Endodermal cell (in vitro differentiated cells): ENCODE measurements at places on chromosomes 5 and 9.

DNA sequence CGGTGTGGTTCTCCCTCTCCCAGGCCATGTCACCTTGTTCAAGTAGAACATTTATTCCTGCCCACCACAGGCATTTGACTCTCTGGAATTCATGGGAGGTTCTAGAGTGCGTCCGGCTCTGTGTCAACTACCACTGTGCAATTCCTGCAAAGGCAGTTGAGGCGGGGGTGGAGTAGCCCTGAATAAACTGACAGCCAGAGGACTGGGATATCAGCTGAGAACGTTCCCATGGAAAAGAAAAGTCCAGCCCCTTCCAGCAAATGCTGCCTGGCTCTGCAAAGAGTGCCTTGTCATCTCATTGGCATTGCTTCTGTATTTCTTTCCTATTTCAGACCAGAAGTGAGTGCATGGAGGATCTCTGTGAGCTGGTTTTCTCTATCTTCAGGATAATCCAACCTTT lies 18.9 kb upstream of the MEGF9 start:
- no peak for DNase-seq

- no peak for DNase-seq
Observed at GRCh38 chr9:121350993-121351561, 19.0 kb downstream of the STOM start.

DNA sequence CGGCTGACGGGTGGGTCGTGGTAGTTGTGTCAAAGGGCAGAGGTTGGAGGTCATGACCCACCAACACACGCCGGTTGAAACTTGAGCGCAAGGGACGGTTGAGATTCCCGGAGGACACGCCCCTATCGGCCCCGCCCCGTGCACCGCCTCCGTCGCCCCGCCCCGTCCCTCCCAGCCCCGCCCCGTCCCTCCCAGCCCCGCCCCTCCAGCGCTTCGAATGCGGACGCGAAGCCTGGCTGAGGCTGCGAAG lies 226 bp upstream of the RANBP17 start:
- DNase-seq: peak; percentile 95

DNA sequence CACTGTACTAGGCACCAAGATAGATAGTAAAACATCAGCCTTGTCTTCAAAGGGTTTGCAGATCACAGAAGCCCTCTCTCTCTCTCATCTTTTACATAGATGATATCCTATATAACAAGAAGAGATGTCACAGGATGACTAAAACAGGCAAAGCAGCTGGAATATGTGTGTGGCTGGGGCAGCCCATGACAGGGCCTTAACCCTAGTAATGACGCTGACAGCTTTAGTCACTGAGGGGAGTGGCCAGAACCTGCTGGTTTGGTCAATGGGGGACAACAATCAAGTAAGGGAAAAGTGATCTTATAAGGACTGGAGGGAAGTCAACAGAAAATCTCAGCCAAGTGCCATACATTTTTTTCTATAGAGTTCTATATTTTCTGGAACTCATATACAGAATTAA lies 41.9 kb upstream of the RIC1 start:
- DNase-seq: no peak

GRCh38 chr5:171363846-171364245 lies 23.8 kb upstream of the NPM1 start:
- no peak for DNase-seq

DNA sequence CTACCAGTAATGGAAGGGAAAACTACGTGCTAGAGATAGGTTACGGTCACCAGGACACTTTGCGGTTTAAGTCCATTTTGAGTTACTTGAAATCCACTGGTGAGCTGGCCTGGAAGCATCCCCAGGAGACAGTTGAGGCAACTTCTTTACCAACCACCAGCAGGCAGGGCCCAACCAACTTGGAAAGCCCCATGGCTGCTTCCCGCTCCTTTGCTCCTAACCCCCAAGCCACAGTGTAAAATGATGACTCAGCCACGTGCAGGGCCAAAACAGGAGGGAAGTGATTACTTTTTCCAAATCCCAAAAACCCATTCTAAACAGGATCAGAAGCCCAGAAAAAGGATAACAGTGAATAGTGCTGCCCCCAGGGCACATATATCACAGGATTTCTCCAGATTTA lies 87.4 kb downstream of the PAX5 start:
- DNase-seq: peak; percentile 35

DNA sequence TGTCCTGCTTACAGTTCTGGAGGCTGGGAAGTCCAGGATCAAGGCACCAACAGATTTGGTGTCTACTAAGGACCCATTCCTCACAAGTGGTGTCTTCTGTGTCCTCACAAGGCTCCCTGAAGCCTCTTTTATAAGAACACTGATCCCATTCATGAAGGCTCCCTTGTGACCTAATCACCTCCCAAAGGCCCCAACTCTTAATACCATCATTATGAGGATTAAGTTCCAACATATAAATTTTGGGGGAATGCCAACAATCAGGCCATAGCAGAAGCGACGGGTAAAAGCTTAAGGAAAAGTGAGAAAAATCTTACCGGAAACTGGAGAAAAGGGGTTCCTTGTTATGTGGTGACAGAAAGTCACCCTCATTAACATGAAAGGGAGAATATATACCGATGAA lies 11.2 kb downstream of the CTNNAL1 start:
- no peak for DNase-seq

GRCh38 chr5:133981714-133982113 lies 13.3 kb upstream of the C5orf15 start:
- no peak for DNase-seq

DNA sequence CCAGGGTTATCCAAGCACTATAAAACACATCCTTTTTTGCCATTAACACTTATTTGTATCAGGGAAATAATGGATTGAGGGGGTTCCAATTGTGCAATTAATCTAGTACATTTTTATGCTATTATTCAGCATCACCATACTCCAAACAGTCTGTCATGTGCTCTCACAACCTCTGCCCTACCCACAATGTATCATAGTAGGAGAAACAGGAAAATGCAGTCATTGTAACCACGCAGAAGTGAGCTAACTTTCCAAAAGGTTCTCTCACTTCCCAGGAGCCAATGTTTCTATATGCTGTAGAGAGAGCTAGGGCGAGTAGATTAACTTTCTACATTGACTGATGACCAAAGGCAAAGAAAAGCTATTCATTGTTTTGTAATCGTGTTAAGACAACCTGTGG lies 29.8 kb downstream of the DAB2 start:
- DNase-seq: no peak

DNA sequence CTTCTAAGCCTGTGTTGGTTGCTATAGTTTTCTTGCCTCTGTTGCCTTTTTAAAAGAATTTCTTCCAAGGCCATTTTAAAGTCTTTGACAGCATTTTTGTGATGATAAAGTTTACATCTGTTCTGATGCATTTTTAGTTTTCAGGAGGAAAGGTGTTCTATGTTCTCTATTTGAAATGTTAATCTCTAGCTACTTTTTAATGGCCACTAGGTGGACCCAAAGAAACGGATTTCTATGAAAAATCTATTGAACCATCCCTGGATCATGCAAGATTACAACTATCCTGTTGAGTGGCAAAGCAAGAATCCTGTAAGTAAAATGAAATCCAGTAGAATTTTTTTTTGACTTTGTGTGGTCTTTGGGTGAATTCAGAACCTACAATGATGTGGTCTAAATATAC lies 60.2 kb downstream of the MELK start:
- DNase-seq: no peak

- DNase-seq: no peak
Observed at GRCh38 chr5:2096887-2097505, 214.3 kb upstream of the IRX4 start.

DNA sequence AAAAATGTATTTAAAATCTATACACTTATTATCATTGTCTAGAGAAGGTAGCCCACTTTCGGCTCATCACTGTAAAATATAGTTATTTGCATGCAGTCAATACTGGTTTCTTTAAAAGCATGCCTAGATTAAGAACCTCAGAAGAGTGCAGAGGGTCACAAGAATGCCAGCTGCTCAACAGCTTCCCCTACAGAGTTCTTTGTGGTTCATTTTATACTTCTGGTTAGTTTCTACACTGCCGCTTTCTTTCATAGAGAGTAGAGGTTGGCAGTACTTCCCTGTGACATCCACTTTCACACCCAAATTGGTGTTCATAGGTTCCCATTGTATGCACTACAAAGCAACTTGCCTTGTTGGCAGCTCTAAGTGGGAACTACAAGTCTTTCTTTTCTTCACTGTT lies 137.3 kb downstream of the KIAA0825 start:
- no peak for DNase-seq

GRCh38 chr9:68802525-68803015 lies 97.5 kb downstream of the PIP5K1B start:
- DNase-seq: no peak

DNA sequence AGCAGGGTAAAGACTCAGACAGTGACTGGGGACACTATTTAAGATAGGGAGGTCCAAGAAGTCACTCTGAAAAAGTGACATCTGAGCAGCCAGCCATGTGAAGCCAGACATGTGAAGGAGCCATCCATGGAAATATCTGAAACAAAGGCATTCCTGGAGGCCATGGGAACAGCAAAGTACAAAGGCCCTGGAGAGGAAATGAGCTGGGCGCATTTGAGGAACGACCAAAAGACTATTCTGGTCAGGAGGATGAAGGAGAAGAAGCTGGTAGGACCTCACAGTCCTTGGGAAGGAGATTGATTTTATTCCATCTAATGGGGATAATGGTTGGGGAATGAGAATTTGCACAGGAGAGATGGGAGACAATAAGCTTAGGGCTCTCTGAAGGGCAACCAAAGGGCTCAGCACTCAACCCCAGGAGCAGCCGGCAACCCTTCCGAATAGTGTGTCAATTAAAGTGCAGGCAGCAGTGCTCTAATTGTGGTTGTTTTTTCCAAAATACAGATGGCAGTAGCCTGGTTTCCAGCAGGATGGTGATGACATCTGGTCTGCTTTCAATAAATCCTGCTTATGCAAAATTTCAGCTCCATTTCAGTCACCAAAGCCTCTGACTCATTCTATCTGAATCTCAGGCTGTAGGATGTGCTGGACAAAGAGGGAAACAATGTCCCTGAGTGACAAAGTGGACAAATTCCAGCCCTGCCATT lies 26.7 kb downstream of the FOXI1 start:
- no peak for DNase-seq

DNA sequence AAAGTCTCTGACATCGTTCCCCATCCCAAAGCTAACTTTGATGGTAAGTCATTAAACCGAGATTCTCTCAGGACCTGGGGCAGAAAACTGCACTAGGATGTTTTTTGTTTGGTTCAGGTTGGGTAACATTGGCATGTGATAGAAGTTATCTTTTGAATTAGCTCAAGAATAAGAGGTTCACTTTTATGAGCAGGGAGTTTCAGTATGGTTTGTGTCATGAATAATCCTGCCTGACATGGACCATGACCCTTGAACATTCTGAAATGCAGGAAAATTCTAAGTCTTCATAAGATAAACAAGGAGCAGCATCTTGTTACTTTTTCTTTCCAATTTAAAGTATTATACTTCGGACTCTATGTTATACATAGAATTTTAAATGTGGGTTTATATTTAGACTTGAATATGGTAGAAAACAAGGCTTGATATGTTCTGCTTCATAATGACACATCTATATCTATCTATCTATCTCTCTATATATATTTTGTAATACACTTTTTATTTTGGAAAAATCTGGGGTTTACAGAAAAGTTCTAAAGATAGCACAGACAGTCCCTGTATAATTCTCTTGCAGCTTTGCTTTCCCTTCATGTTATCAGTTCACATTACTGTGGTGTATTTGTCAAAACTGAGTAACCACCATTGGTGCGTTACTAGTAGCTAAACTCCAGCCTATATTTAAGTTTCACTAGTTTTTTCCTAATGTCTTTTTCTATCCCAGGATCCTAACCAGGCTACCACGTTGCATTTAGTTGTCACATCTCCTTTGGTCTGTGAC lies 102.7 kb upstream of the TAF11L2 start:
- DNase-seq: no peak

DNA sequence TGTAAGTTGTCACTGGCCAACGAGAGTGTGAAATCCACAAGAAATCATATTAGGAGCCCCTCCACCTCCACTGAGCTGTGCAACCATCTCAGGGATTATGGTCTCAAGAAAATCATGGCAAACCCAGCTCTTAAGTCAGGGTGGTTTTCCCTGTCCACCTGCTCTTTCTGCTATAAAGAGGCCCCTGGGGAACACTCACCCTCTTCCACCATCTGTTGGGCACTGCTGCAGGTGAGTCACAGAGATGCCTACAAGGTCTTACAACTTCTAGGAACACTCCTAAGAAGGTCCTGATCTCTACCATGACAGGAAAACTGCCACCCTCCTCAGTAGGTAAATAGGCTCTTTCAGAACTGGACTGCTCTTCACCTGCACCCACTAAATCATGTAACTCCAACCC lies 61.8 kb downstream of the DRD1 start:
- DNase-seq: no peak

DNA sequence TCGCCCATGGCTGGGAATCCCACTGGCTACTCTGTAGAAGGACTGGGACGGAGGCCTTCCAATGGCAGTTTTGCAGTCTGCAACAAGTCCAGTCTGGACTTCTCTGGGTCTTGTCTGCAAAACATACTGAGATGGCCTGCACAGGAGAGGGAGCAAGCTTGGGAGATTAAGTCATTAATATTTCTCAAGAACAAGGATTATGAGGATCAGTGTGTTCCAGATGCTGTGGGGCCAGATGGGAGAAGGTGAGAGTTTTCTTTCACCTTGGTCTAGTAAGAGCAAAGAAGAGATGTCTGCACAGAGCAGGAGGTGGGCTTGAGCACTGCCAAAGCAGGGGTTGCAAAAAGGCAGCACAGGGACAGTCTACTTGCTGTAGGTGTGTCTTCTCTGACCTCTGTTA lies at the start of gene PDE6A:
Gene PDE6A, minus strand, starts transcription at position 128 of the 400 bp plus-strand sequence. Its CDS starts 120 bp downstream, at position 8.
- no peak for DNase-seq

DNA sequence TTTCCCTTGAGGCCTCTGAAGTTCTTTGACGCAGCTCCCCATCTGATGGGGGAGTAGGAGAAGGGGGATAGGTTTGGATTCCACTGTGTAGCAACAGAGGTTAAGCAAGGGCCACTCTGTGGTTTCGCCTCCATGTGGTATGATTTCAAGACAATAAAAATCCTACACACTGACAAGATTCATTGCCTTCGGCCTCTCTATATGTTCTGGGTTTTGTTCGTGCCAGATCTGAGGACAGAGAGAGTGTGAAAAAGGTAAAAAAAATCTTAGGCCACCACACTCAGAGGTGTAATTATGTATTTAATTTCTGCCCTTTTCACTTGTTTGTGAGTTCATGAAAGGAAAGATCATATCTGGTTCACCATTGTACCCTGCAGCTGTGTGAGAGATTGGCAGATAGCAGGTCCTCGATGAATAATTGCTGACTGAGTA lies 715.2 kb upstream of the ZNF608 start:
- no peak for DNase-seq

GRCh38 chr9:128765499-128765898 lies 6.2 kb downstream of the ZER1 start:
- DNase-seq: no peak

DNA sequence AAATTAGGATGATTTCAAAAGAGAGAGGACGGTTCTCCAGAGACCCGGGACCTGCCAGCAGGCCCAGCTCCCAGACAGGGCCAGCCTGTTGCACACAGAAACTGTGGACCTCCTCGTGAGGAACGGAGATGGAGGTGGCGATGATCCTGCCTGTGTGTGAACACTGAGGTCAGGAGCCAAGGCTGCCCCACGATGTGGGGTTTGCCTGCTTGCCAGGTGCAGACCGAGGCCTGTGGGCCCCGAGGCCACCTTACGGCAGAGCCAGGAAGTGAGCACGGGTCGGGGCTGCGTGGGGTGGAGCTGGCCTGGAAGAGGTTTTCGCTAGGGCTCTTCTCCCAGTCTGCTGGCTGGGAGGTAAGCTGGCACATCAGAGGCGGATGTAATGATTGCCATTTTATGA lies 4.3 kb downstream of the FAM163B start:
- DNase-seq: no peak
